T-helper 17 cell (primary cell): ENCODE measurements at places on chromosomes 12 and 14. TPM values are rescaled to one million over a fixed set of nuclear protein-coding genes. Genes with fewer than 3 reads are reported as not detected.

ALX1 gene
- not detected for total RNA-seq

VASH1 gene
- 16.8 TPM for total RNA-seq

CPNE6 gene
- not detected for total RNA-seq

NFATC4 gene
- not detected for total RNA-seq

PRDM4 gene
- 42.1 TPM for total RNA-seq

PLA2G1B gene
- not detected for total RNA-seq

SYNDIG1L gene
- total RNA-seq: not detected

KERA gene
- not detected for total RNA-seq

TSHR gene
- 0.50 TPM for total RNA-seq

KRT7 gene
- not detected for total RNA-seq

DDN gene
- 0.70 TPM for total RNA-seq

PSME2 gene
- total RNA-seq: 141 TPM

ZC2HC1C gene
- 0.20 TPM for total RNA-seq

PYGL gene
- 12.4 TPM for total RNA-seq

TMPRSS12 gene
- not detected for total RNA-seq

SAMD4A gene
- total RNA-seq: 6.5 TPM

PTPN6 gene
- total RNA-seq: 177 TPM

MPHOSPH9 gene
- 68.3 TPM for total RNA-seq

TBX3 gene
- 0.10 TPM for total RNA-seq

REM2 gene
- 8.7 TPM for total RNA-seq

GLIPR1L2 gene
- total RNA-seq: 0.50 TPM

RNASE3 gene
- not detected for total RNA-seq

FGD4 gene
- 0.94 TPM for total RNA-seq

CYP46A1 gene
- total RNA-seq: 0.15 TPM

GUCY2C gene
- not detected for total RNA-seq

CTSG gene
- not detected for total RNA-seq

LYZ gene
- 66.3 TPM for total RNA-seq

FLVCR2 gene
- total RNA-seq: 6.5 TPM

ZNF268 gene
- total RNA-seq: 13.0 TPM

AGAP2 gene
- total RNA-seq: 46.5 TPM

UBE3B gene
- total RNA-seq: 26.9 TPM

TSPAN19 gene
- total RNA-seq: not detected

MYF6 gene
- total RNA-seq: not detected

LYSET gene
- total RNA-seq: 8.1 TPM

HOTAIR gene
- not detected for total RNA-seq

SDR9C7 gene
- total RNA-seq: not detected

CABP1 gene
- total RNA-seq: not detected

TAS2R9 gene
- total RNA-seq: not detected

KRT75 gene
- not detected for total RNA-seq

GPR84 gene
- total RNA-seq: 0.99 TPM

GPD1 gene
- total RNA-seq: 0.77 TPM

SLC38A2 gene
- total RNA-seq: 173 TPM

HRK gene
- total RNA-seq: not detected
